Mesothelial cell of epicardium (in vitro differentiated cells): ENCODE measurements at places on chromosomes 2 and 18.

DNA sequence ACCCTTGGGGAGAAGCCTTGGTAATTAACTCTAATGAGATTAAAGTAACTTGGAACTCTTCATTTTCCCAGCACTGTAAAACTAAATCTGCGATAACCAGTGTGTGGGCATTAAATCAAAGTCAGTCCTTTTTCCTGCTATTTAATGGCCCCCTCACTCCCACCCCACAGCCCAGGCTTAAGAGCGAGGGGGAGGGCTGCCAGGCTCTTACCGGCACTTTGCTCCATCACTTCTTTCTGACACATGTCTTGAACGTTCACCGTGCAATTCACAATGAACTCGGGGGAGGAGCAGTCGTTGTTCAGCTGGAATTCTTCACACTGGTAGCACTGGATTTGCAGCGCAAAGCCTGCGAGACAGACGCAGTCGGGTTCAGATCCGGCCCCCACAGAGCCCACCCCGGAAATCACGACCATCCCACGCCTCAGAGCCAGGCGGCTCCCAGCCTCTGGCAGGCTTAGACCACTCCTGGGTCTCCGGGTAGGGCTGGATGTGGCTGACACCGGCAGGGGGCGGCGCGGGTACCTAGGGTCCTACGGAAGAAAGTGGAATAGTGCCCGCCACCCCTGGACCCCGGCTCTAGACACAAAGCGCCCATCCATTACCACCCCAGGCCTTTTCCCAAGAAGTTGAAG is 1.7 kb downstream of the LYPD1 start:
- DNase-seq = peak; percentile 54

DNA sequence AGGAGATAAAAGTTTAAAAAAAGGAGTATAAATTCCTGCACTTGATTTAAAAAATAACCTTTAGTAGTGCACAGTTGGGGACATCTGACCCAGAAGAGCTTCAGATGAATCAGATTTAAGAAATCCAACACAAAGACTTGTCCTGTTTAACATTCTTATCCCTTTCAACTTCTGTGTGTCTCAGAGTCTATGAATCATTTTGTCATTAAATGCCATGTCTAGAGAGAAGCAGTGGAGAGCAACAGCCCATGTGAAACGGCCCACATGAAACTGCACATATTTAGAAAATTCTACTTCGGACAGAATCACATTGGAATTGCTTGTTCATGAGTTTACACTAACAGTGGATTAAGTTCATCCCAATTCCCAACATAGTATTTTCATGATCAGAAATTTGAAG is 278.6 kb downstream of the SLC8A1 start:
- DNase-seq = no peak

DNA sequence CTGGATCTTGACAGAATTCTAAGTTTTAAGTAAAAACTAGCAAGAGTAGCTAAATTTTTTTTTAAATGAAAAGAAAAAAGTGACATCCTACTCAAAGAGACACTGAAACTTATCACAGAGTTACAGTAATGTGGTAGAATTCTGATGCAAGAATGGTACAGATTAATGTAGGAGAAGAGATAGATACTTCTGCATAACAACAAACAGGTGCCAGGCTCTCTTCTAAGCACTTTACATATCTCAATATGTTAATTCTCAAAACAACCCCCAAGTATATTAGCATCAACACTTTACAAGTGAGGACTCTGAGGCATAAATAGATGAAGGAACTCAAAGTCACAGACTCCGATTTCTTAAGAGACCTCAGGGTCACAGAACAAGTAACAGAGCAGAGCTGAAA is 28.1 kb downstream of the GCC2 start:
- DNase-seq = no peak

DNA sequence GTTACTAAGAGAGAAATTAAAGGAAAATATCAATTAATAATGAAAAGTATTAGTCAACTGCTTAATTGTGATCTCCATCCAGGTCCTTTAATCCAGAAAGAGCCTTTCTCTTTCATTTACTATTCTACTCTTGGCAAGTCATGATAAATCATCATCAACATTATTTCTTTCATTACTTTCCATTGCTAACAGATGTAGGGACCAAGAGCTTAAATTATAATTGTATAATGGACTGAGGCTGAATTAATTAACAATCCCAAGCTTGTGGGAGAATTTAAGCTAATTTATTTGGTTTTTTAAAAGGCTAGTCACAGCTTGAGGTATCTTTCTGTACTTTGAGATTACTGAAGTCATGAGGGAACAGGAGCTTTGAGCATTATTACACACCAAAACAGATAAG is 223.9 kb downstream of the ERBB4 start:
- DNase-seq = no peak

DNA sequence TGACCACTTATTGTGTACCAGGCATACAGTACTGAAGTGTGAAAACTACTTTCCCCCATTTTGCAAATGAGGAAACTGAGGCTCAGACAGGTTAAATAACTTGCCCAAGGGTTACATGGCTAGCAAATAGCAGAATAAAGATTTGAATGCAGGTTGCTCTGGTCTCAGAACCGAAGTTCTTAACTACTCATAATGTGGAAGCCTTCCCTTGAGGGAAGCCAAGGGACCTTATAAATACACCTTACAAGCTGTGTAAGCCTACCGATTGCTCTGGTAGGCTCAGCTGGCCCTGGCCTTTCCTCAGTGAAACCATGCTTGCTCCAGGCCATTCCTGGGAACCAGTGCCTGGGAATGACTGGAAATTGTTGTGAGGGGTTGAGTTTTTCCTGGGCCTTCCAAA is 114.6 kb upstream of the CDCA7 start:
- no peak for DNase-seq

- DNase-seq = no peak
Observed at GRCh38 chr2:113886479-113887008, 3.3 kb upstream of the ACTR3 start.

DNA sequence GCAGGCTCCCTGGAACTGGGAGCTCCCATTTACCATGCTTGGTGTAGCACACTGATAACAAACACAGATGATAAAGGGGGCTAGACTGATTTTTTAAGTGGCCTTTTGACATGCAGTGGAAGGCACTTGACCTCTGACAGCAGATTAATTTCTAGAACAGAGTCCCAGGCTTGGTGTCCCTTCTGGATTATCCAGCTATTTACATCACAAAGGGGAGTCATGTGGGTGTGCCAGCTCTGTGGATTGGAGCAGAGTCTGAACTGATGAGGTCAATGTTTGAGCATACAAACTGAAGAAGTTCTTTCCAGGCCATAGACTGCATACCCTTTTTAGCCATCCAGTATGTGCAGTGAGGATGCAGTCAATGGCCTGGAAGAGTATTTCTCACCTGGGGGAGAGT is 31.5 kb upstream of the SIX2 start:
- no peak for DNase-seq

GRCh38 chr2:235549735-235550377 is 56.0 kb downstream of the AGAP1 start:
- no peak for DNase-seq

DNA sequence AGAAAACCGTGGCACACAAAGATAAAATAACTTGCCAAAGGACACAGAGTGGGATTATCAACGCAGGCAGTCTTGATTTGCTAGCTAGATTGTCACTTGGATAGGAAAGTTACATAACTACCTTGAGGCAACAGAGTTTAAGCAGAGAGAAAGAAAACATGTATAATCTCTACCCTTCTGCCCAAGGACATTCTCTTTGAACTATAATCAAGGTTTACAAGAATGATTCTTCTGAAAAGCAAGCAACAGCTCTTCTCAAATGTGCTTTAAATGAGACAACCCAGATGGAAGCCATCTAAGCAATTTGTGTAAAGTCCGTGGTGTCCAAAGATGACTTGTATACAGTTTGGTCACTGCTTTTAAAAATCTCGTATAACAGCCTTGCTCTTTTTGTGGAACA is 177.4 kb downstream of the CD226 start:
- DNase-seq = no peak

DNA sequence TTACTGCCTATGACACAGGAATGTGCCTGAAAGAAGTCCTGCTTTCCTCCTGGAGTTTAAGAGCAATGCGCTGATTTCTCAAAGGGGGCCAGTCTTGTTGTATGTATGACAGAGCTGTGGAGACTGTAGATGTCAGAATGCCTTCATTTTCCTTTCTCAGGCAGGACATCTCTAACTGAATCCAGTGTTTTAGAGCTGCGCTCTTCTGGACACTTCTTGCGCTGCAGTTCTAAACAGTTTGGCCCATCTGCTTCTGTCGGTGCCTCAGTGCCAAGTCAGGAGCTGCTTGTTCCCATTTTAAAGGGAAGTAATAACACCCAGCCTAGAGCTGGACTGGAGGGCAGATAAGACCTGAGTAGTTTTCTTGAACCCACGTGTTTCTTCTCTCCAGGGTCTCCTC is 91.4 kb downstream of the ESCO1 start:
- DNase-seq = no peak

DNA sequence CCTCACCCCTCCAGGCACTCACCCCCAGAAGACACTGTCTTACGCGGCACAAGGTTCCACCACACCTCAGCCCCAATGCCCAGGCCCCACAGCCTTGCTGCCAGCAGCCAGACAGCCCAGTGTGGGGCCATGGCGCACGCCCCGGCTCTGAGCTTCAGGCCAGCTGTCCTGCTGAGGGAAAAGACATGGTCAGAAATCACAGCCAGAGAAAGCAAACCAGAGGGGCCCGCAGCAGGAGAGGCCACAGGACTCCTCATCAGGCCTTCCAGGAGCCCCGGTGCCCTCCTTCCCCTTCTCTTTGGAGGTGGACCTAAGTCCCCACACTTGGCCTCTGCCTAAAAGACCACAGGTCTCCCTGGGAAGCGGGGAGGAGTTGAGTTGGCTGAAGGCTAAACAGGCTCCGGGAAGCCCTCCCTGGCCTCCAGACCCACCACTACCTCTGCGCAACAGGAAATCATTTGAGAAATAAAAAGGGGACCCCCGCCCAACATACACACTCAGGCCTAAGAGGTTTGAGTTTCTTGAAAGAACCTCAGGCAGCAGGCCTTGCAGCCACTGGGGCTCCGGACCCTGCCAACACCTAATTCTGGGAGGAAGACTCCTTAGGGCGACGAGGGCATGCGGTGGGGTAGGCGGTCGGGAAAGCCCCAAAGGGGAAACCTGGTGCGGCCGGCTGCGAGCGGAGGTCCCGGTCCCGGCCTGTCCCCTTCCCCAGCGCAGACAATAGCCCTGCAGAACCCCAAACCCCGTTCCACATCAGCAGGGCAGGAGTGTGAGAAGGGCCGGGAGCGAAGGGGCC is 1.9 kb downstream of the SEMA4C start:
- DNase-seq = no peak

DNA sequence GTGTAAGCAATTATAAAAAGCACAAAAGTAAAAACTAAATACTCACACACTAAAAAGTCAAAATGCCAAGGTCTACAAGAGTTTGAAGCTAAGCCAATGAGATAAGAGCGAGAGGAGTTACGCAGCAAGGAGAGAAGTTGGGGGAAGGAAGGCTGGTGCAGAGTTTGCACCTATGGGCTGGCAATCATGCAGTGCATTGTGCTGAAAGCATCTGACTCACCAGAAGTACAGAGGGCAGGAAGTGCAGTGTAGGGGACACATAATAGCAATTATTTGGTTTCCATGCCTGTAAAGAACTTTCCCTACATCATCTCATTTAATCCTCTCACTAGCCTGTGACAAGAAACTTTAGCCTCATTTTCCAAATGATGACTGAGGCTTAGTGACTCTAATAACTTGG is 142.7 kb upstream of the KYNU start:
- DNase-seq = no peak

- DNase-seq = no peak
Observed at GRCh38 chr2:202771741-202772460, 99.7 kb downstream of the ICA1L start.

DNA sequence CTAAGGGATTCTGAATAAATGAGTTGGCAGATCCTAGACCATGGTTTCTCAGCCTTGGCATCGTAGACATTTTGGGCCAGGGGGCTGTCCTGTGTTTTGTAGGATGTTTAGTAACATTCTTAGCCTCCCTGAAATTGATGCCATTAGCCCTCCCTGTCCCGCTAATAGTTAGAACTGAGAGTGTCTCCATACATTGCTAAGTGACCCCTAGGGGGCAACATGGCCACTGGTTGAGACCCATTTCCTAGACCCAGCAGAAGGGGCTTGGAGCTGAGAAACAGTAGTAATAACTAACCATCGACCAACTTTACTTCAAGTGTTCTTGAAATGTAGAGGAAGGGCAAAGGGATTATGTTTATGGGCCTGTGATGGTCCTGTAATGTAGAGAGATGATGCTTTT is 40.8 kb downstream of the KCMF1 start:
- no peak for DNase-seq

GRCh38 chr18:34609986-34610648 is 100.0 kb upstream of the DTNA start:
- no peak for DNase-seq

DNA sequence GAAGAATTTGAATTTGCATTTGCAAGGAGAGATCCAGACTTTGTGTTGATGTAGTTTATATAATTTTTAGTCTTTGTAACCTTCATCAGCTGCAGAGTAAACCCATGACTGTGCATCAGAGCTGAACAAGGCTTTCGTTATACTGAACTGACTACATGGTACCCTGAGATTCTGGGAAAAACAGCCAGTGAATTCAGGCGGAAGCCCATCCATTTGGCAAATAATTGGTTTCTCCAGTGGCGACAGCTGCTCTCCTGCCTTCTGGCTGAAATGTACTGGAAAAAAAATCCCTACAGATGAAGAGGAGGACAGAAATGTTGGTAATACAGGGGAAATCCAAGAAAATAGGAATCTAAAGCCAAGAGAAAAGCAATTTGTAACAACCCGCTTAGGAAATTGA is 657.5 kb upstream of the CDH7 start:
- DNase-seq = no peak

DNA sequence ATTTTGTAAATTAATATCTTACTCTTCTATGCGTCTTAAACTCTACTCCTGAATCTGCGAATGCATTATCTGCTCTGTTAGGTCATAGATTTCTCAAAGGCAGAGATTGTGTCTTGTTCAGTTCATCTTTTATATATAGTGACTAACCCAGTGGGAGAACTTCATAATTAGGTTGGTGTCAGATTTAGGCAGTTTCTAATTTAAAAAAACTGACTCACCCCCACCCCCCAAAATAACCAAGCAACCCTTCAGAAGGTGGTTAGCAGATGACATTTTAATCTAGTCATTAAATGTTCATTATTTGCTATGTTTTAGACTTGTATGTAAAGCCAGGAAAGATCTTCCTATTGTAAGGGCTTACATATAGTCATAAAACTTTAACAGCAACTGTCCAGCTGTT is 10.4 kb downstream of the SERPINB12 start:
- no peak for DNase-seq

GRCh38 chr2:233358947-233359346 is 4.7 kb downstream of the DGKD start:
- DNase-seq = no peak

GRCh38 chr2:96449637-96450036 is 55.5 kb downstream of the NEURL3 start:
- DNase-seq = no peak
